ENCODE measurements at places on chromosomes 4 and X.
A peak's percentile ranks its signal among the peaks of the same experiment; 100 is the strongest.

GRCh38 chr4:6562931-6563901 lies 11.8 kb upstream of the MAN2B2 start:
- no peak for DNase-seq

DNA sequence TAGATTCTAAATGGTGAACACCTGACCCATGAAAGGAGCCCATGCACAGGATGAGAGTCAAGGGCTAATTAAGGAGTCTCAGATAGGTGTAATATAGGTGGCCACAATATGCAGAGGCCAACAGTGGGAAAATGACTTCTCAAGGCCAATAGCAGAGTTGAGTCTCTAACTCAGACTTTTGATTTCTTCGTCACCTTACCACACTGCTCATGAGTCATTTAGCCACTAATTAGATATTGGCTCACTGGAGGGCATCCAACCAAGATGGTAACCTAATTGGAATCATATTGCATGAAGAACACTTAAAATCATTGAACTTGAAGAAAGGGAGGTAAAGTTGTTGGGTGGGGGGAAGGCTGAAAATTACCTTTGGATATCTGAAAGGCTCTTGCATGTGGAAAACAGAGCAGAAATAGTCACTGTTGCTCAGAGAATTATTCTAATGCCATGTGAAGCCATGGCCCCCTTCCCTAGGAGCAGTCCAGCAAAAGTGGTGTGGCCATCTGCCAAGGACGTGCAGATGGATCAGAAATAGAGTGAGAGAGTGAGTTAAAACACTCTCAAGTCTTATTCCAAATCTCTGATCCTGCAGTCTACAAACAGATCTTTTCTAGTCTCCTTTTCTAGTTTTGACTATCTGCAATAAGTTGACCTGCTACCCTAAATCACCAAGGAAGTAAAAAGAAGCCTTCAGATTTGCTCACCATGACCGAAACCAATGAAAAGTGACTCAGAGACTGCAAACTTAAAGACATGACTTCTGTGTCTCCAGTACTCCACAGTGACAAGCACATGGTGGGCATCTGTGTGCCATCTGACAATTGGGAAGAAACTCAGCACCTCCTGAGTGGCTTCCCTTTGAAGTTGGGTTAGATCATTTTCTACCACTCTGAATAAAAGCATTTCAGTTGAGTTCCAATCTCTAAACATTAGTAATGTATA lies 93.9 kb upstream of the C1QTNF7 start:
- no peak for DNase-seq

- DNase-seq = no peak
Observed at GRCh38 chr4:135277980-135278315, 1076.4 kb upstream of the PABPC4L start.

- peak; percentile 5 for DNase-seq
Observed at GRCh38 chr4:107736924-107737448, 17.0 kb upstream of the PAPSS1 start.

- DNase-seq = no peak
Observed at GRCh38 chr4:8843597-8843996, 28.0 kb downstream of the HMX1 start.

DNA sequence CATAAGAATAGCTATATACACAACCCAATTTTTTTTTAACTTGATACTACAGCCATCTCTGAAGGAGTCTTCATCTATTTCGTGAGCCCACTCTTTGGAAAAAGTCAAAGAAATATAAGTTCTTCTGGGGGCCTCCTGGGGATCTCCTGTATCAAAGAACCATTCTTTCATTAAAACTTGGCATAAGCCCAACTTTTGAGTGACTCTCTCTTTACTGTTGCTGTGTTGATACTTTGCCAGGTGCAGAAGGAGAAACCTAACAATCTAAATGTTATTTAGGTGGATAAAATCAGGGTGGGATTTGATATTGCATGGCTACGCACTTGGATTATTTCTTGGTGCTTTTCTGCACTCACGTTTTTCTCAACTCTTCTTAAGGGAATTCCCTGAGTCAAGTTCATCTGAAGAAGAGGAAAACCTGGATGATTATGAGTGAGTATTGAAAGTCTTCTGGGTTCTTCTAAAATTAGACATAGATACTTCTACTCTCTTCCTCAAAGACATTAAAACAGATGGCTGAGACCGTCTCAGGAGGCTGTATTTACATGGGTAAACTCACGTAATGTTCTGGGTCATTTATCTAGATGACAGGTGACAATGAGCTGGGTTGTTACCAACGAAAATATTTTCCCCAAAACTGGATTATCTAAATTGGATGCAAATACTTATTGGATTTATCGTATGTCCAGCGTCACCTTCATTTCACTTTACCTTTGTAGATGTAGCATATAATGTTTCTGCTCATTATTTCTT lies 25.2 kb downstream of the BMX start:
- peak; percentile 3 for DNase-seq

DNA sequence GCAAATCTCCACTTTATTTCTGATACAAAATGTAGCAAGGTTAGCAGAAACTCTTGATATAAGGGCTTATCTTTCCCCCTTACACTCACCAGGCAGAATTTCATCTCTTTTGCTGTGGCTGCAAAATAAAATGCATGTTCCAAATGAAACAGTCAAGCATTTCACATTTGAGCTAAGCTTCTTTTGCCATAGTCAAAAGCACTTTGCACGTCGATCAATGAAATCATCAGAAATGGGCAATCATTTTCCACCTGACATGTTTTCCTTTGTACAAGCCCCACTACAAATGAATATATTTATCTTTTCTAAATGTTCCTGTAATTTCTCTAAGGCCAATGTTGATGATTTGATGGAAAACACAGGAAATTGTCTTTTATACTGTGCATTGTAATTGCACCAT lies 178.4 kb downstream of the ANKRD50 start:
- no peak for DNase-seq

- no peak for DNase-seq
Observed at GRCh38 chr4:41146196-41146595, 68.1 kb downstream of the APBB2 start.

DNA sequence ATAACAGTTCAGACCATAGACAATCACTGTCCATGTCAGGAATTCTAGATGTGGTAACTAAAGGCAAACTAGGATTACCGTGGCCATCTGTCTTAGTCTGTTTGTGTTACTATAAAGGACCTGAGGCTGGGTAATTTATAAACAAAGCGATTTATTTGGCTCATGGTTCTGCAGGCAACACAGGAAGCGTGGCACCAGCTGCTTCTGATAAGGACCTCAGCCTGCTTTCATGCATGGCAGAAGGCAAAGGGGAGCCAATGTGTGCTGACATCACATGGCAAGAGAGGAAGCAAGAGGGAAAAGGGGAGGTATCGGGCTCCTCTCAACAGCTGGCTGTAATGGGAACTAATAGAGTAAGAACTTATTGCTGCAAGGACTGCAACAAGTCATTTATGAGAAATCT lies 376.7 kb downstream of the GPM6A start:
- DNase-seq = peak; percentile 31

GRCh38 chrX:68732906-68733493 lies 85.5 kb downstream of the STARD8 start:
- DNase-seq = no peak

- no peak for DNase-seq
Observed at GRCh38 chrX:17475449-17476217, 100.6 kb downstream of the NHS start.

- DNase-seq = no peak
Observed at GRCh38 chr4:107600983-107601382, 119.1 kb downstream of the PAPSS1 start.

DNA sequence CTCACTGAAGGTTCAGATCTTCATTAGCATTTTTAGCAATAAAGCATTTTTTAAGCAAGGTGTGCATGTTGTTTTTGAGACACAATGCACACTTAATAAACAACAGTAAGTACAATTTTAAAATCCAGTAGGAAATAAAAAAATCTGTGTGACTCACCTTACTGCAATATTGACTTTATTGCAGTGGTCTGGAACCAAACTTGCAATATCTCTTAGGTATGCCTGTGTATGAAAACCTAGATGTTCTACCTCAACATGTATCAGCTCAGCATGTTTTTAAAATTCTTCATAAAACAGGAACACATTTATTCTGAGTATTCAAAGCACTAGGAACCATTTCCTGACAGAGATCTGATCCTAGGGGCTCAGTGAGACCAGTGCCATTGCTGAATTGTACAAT lies 26.7 kb downstream of the NR0B1 start:
- no peak for DNase-seq

DNA sequence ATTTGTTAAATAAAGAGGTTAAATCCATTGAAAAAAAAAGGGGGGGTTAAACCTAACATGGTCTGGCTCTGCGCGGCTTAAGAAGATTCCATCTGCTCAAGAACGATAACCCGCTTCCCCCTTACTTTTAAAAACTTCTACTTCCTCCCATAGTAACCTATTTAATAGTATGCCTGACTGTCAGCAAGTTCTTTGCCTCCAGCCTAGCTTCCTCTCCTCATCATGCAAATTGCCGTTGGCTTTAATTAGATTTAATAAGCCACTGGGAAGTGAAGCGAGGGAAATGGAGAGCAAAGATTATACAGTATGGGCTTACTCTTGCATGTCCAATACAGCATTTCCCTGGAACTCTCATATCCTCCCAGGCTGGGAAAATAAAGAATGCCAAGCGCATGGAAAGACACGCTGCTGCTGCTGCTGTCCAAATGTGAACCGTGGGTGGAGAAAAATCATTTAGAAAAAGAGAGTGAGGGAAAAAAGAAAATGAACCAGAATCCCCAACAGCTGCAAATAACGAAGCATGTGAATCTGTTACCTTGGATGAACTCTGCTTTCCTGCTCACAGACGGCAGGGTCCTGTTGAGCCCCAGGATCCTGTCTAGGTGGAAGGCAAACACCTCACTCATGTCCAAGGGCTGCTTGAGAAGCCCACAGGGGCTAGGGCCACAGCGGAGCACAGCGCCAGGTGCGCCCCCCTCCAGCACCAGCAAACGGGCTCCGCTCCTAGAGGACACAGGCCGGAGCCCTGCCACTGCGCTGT lies 2.7 kb downstream of the GASK1B start:
- DNase-seq = no peak

DNA sequence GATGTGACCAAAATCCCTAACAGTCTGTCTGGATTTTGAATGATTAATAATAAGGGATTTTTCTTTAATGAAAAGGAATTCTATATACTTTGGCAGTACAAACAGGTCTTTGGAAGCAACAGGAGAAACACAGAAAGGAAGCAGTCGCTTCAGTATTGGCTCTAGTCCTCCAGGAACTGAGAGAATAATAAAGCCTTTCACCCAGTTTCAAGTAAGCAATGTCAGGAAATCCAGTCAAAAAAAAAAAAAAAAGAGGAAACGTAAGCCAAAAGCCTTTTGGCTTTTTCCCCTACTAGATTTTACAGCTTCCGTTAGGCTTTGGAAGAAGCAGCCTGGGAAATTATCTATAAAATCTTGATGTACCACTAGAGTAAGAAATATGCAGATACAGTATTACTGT lies 61.7 kb upstream of the HDAC8 start:
- DNase-seq = no peak

GRCh38 chr4:88481537-88481936 lies 24.6 kb downstream of the HERC5 start:
- DNase-seq = no peak

DNA sequence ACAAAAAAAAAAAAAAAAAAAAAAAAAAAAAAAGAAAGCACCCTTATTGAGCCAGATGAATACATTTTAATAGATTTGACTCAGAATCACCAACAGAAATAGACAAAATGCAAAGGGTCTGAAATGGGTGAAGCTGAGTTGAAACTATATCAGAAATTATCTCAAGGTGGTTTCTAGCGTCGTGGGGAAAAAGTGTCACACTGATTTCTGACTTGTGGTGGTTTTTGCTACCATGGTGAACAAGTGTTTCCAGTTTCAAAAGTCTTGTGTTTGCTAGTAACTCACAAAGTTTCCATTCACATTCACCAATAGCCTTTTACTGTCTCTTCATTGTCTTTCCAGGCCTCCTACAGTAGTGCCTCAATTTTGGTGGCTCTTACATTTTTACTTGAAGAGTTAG lies 135.5 kb downstream of the ARHGAP24 start:
- no peak for DNase-seq

DNA sequence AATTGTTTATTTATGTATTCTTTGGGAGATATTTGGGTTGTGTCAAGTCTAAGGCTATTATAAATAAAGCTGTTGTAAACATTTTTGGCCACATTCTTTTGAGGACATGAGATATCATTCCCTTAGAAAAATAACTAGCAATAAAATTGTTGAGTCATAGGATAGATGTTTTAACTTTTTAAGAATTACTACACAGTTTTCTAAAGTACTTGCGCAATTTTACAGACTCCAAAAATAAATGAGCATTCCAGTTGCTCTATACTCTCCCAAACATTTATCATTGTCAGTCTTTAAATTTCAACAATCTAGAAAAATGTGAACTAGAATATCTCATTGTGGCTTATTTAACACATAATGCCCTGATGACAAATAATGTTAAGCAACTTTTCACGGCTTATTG lies 189.1 kb upstream of the ADGRL3 start:
- DNase-seq = no peak

- DNase-seq = no peak
Observed at GRCh38 chr4:152283801-152284470, 252.0 kb downstream of the FBXW7 start.

DNA sequence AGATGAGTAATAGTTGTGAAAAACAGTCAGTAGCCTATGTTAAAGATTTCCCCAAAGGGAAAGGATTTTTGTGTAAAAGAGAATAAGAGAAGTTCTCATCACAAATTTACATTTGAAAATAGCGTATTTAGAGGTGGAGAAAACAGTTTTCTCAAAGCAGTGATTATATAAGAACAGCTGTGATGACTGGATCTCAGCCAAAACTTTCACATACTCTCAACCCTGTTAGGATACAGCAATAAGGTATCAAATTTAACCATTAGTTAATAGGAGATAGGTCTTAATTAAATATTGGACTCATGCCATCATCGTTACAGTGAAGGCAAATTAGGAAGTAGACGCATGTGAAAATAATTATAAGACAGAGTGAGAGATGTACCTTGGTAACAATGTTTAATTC lies 622.7 kb downstream of the PCDH18 start:
- no peak for DNase-seq

DNA sequence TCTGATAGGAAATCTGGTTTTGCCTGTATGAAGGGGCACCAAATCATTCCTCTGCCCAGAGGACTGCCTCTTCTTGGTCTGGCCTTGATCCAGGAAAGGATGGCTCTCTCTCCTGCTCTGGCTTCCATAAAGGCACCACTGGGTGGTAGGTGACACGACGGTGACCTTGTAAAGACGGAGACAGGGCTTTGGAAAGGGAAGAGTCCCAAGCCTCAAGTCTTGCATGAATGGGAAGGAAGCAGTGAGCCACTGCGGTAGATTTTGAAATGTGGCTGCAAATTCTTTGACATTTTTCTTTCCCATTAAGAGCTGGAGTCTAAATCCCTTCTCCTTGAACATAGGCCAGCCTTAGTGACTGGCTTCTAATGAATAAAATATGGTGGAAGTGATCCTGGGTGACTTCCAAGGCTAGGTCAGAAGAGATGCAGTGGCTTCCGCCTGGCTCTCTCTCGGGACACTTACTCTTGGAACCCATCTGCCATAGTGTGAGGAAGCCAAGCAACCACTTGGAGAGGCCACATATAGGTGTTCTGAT lies 347.4 kb downstream of the BCOR start:
- DNase-seq = no peak

GRCh38 chrX:119488749-119489148 lies 20.5 kb downstream of the SLC25A5 start:
- peak; percentile 34 for DNase-seq

- DNase-seq = no peak
Observed at GRCh38 chr4:115965588-115965987, 852.2 kb upstream of the NDST4 start.
